ENCODE measurements at places on chromosomes 7 and 10.

- no peak for DNase-seq
Measured at GRCh38 chr7:31648288-31648687, 38.7 kb upstream of the PPP1R17 start.

GRCh38 chr10:110077436-110078130 lies 69.8 kb downstream of the ADD3 start:
- peak; percentile 51 for DNase-seq

DNA sequence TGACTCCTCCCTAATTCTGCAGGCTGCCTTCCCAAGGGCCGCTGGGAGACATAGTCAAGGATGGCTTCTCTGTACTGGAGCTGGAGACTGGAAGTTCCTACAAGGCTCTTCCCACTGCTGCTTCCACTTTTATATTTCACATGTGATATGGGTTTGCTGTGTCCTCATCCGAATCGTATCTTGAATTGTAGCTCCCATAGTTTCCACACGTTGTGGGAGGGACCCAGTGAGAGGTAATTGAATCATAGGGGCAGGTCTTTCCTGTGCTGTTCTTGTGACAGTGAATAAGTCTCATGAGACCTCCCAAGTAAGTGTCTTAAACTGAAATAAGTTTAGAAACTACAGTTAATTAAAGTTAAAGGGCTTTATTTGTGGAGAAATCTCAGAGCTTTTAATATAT lies 47.0 kb upstream of the BICC1 start:
- no peak for DNase-seq

- DNase-seq = no peak
Measured at GRCh38 chr7:55271069-55271626, 94.0 kb upstream of the LANCL2 start.

DNA sequence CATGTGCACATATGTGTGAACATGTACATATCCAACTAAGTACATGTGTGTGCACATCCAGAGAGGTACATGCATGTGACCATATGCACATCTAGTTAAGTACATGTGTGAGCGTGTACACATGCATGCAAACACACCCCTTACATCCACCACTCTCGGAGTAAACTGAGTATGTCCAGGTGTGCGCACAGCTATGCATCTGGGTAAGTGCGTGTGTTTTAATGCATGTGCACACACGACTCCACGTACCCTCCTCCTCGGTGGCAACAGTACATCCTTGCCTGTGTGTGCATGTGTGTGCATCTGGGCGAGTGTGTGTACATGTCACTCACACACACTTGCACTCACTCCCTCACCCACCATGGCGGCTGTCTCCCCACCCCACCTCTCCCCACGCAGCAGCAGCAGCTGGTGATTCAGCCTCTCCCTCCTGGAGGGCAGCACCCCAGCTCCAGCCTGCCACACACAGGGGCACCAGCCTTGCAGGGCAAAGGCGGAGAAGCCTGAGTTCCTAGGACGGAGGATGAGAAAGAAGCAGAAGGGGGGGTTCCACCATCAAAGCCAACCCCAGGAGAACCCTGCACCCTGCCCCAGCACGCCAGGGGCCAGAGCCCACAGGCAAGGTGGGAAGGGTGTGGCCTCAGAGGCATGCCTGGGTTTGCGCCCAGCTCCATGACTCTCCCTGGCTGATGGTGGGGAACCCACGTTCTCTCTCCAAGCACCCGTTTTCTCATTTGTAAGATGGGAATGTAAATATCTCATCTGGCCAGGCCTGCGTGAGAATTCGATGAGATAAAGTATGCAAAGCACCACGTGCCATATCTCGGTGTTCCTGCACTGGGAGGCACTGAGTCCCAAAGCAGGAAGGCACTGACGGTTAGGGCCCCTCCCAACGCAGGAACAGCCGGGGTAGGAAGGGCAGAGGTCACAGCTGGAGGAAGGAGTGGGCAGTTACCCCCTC lies 27.7 kb upstream of the DNAAF5 start:
- no peak for DNase-seq
